ENCODE measurements at places on chromosomes 7 and 10. TPM values are rescaled to one million over a fixed set of nuclear protein-coding genes. Genes with fewer than 3 reads are reported as not detected.

- DNase-seq = no peak
Observed at GRCh38 chr10:62627983-62628382, 176.5 kb upstream of the ADO start.

DNA sequence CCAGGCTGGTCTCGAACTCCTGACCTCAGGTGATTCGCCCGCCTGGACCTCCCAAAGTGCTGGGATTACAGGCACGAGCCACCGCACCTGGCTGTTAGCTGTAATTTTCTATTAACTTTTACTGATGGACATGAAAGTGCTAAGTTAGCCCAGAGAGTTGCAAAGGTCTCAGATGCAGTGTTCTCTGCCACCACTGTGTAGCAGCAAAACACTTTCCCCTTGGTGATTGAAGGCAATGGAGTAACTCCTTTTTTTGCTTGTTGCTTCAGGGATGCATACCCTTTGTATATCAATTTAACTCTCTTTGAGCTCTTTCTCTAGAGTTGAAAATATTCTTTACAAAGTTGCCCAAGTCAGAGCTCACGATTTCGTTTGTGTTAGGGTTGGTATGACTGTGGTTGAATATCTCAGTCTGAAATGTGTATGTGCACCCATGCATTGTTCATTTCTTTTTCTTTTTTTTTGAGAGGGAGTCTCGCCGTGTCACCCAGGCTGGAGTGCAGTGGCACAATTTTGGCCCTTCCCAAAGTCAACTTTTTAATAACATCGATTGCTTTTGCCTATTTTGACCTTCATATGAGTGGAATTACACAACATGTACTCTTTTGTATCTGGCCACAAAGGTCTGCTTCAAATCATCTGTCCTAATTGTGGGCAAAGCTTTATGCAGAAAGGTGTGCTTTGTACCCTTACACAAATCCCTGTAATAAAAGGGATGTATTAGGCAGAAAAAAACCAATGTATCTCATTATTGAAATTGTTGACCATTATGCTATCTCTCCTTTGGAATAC is 52.6 kb downstream of the GTF2I start:
- no peak for DNase-seq

- DNase-seq = no peak
Observed at GRCh38 chr7:19030281-19030680, 87.2 kb downstream of the TWIST1 start.

DNA sequence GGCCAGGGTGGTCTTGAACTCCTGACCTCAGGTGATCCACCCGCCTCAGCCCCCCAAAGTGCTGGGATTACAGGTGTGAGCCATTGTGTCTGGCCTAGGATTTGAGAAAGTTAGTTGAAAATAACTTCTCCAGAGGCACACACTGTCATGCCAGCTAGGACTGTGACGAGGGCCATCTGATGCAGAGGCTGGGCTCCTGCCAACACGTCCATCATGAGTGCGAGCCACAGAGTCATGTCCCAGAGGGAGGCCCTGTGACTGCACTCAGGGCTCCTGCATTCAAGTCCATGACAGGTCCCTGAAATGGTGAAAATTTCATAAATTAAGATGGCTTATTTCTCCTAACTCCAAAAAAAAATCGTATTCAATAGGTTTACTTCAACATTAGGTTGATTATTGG is 17.1 kb downstream of the C10orf120 start:
- DNase-seq = no peak

DNA sequence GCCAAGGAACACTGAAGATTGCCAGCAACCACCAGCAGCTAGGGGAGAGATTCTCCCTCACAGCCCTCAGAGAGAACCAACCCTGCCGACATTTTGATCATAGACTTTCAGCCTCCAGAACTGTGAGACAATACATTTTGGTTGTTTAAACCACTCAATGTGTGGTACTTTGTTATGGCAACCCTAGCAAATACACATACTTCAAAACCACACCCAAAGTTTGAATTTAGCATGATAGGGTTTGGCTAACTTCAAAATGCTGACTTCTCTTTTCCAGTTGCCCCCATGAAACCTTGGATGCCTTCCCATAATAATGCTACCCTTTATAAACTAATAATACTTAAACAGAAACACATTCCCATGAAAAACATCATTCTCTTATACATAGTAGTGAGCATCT is 149.8 kb downstream of the DGKI start:
- DNase-seq = no peak

ANKRD30A gene
- total RNA-seq = not detected

DNA sequence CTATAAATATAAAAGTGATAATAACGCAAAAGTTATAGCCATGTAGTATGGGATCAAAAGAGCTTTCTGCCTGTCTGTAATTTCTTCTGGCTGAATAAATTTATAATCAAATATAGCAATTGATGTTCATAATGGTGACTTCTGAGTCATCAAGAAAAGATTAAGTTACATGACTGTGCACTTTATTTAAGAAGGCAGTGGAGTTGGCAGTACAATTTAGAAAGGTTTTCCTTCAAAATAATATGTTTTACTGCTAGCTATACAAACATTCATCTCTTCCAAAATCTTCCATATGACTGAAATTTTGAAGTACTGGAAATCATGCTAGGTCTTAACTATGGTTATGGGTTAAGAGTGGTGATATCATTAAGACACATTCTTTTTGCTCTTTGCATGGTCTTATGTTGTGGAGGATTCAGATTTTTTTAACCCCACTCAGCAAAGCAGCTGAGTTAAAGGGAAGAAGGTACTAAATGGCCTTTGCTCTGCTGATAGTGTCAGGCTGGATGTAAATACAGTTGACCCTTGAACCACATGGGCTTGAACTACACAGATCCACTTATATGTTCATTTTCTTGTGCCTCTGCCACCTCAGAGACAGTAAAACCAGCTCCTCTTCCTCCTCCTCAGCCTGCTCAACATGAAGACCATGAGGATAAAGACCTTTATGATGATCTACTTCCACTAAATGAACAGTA is 323.6 kb downstream of the BBS9 start:
- DNase-seq = no peak

GRCh38 chr7:150425670-150426069 is 24.8 kb upstream of the GIMAP8 start:
- DNase-seq = no peak

GRCh38 chr10:124239696-124240095 is 146.3 kb upstream of the CHST15 start:
- no peak for DNase-seq

ARID5B gene
- 27.6 TPM for total RNA-seq

TYW1 gene
- total RNA-seq = 13.9 TPM

HOXA5 gene
- not detected for total RNA-seq

DNA sequence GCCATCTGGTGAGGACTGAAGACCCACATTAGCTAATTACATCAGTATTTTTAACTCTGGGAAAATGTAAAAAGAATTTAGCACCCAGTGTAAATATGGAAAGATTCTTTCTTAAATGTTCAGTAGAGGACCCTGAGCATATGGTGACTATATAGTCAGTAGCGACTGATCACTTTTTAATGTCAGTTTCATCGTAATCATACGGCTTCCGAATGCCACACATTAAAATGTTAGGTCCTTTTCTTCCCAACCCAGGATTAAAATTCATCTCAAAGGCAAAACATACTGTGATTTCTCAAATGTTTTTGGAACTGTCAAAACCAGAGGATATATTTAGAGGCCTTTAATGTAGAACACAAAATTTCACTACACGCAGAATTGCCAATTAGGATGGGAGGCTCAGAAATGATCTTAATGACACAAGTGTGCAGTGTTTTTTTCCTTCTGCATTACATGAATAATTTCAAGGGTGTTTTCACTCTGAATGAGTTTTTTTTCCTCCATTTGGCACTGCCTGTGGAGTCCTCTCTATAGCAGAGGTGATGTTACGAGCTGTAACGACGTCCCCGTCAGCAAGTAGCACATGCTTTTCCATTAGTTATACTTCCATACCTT is 382.7 kb downstream of the PAXIP1 start:
- no peak for DNase-seq

- DNase-seq = no peak
Observed at GRCh38 chr10:11338160-11338844, 273.1 kb downstream of the USP6NL start.

DNA sequence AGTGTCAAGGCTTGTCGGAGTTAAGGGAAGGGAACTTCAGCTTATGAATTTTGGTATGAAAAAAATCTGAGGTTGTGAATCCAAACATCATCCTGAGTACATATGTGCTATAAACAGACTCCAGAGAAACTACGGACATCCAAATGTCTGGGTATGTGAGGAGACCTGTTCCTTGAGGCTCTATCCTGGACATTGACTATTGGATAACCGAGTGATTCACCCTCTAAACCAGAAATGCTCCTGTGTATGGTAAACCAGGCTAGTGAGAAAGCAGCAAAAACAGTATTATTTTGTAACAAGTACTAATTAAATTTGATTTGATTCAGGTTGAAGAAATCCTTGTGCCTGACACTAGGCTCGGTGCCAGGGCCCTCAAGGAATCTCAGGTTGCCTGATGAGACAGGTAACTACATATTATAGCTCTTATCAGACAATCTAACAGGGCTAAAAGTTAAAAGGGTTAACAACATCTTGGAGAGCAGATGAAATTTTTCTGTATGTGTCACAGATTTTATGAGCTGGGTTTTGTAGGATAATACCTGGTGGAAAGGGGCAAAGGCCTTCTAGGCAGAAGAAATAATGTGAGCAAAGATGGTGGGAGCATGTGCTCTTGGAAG is 10.4 kb upstream of the STOX1 start:
- no peak for DNase-seq

DNA sequence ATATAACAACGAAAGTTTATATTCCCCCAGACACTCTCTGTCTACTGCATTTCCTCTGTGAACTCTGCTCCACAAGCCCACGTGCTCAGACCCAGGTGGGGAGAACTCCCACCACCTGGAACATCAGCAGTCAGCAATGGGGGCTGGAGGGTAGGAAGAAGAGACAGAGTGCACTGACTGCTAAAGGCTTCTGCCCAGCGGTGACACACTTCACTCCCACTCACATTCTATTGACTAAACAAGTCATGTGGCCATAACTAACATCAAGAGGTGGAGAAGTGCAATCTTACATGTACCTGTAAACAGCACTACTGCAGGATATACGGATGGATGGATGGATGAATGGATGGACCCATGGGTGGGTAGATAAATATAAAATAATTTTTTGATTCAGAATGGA is 122.2 kb downstream of the MPP7 start:
- DNase-seq = no peak

Data from occipital lobe (tissue), 3 donors.